Lung microvascular endothelial cell (primary cell): ENCODE measurements at places on chromosomes 1 and 21.

DNA sequence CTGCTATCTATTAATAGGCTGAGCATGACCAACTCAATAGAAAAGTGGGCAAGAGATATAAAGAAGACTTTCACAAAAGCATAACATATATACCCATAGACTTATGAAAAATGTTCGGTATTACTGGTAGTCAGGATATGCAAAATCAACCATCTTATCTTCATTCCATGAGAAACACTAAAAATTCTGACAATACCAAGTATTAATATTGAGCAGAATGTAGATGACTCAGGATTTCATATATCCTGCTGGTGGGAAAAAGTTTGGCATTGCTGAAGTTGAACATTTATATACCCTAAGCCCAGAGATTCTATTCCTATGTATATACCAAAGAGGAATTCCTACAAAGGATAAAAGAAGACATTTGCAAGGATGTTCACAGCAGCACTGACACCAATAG lies 138.3 kb downstream of the CLEC20A start:
- DNase-seq, result no peak

DNA sequence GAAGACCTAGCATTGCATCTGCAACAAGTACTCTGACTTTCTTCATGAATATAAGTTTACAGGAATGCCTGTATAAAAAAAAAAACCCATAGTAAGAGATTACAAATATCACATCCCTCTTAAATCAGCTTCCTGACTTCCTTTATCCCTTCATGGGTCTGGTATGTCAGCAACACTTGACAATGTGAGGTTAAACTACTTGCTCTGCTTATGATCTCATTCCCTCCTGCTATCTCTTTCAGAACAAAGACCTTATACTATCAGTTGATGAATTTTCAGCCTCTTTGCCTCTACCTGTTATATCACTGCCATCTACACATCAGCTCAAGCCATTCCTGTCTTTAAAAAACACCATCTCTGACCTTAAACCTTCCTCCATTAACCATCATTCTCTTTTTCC lies 130.9 kb upstream of the SAMSN1 start:
- DNase-seq, result no peak

DNA sequence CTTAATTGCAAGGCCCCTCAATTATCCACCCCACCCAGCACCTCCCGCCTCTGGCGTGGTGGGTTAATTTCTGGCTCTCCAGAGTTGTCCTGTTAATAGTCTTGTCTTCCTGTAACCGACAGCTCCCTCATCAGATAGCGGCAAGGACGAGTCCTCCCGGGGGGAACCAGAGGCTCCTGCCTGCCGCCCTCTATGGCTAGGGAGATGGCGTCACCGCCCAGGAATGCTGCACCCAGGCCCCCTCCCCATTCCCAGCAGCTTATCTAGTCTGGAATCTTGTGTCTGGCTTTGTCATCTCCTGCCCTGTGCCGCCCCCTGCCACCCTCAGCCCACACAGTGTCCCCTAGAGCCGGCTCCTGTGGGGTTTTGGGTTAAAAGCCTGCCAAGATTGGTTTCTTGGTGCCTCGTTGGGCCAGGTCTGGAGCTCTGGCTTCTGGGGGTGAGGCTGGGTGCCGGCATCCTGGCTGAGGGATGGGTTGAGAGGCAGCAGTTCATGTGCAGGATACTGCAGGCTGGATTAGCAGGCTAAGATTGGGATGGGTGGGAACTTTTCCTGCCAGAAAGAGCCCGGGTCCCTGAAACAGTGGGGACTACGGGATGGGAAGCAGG lies 48.8 kb downstream of the EDN2 start:
- DNase-seq, result peak; percentile 14

DNA sequence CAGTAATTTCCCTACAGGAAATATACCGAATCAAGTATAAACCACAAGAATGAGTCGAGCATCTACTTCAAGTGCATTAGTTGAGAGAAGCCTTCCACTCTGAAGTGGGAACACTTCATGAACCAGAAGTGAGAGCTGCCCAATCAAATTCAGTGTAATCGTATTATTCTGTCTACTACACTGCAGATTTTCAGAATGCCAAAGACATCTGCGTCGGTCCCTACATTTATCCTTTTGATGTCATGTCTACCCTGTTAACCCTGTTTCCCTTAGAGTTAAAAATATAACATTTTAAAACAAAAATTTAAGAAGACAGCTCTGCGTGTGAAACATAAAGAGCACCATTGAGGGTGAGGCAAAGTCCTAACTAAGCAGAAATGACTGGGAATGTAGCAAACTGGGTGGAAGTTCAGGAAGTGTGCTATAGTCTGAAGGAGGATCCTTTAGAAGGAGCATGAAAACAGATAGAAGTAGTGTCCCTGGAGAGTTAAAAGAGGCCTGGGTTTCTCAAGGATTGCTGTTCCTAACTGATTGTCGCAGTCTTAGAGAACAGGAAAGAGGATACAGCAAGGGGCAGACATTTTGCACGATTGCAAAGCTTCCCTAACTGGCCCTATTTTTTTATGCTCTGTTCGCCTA lies 291.2 kb downstream of the PTPRC start:
- no peak for DNase-seq

DNA sequence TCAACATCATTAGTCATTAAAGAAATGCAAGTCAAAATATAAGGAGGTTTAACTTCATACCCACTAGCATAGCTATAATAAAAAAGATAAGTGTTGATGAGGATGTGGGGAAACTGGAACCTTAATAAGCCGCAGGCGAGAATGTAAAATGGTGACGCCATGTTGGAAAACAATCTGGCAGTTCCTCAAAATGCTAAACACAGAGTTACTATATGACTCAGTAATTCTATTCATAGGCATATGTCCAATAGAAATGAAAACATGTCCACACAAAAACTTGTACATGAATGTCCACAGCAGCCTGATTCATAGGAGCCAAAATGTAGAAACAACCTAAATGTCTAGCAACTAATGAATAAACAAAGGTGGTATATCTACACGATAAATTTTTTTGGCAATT lies 23.2 kb downstream of the DDX59 start:
- no peak for DNase-seq
